ENCODE measurements at places on chromosomes 5 and 9.

GRCh38 chr9:100938507-100938906 is 90.0 kb upstream of the PLPPR1 start:
- H3K4me1 ChIP-seq = no peaks in the 10 kb centered on the region
- no peak overlapping the region for H3K27ac ChIP-seq
- no peak for DNase-seq
- no peaks in the 10 kb centered on the region for H3K36me3 ChIP-seq
- H3K4me3 ChIP-seq = no peak overlapping the region

GRCh38 chr5:176726746-176727527 is 79.7 kb downstream of the TSPAN17 start:
- H3K27ac ChIP-seq = no peak overlapping the region
- no peaks in the 10 kb centered on the region for H3K27me3 ChIP-seq
- no peaks in the 10 kb centered on the region for H3K4me1 ChIP-seq
- H3K36me3 ChIP-seq = no peaks in the 10 kb centered on the region

DNA sequence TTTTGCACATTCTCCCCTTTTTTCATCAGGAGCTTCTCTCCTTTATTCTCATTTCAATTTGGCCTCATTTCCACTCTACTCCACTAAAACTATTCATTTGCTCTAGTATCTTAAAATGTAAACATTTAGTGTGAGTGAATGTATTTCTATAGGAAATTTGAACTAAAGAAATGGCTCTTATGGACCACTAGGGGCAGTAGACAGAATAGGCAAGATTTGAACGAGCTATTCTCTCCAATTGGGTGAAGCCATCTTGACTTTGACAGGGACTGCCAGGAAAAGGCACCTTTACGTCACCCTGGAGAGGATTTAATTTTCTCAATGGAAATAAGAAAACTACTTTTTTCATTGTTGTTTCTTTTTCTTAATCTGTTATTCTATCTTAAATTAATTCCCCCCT is 666.3 kb downstream of the DNAH5 start:
- no peaks in the 10 kb centered on the region for H3K4me1 ChIP-seq
- no peak overlapping the region for H3K27ac ChIP-seq
- H3K4me3 ChIP-seq = no peak overlapping the region
- no peaks in the 10 kb centered on the region for H3K36me3 ChIP-seq
- H3K27me3 ChIP-seq = no peaks in the 10 kb centered on the region

GRCh38 chr5:43000111-43000840 is 39.8 kb downstream of the ANXA2R start:
- H3K27ac ChIP-seq = no peak overlapping the region
- no peaks in the 10 kb centered on the region for H3K36me3 ChIP-seq
- no peak overlapping the region for H3K4me3 ChIP-seq
- DNase-seq = no peak

DNA sequence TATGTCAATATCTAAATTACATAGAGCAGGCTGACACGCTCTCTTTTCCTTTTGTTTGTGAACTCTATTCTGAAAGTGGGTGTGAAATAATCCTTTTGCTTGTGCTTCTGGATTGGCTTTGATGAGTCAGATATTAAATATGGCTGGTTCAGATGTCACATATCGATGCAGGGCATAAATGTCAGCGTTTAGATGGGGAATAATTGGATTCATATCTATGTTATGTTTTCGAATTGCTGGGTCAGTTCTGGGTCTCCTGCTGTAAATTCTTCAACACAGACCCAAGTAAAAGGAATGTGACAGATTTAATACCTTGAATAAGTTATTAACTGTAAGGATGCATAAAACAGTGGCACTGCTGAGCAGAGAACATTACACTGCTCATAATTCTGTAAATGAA is 118.7 kb upstream of the SNX2 start:
- H3K36me3 ChIP-seq = no peaks in the 10 kb centered on the region
- no peak overlapping the region for H3K27ac ChIP-seq
- H3K4me3 ChIP-seq = no peak overlapping the region
- H3K4me1 ChIP-seq = no peaks in the 10 kb centered on the region

DNA sequence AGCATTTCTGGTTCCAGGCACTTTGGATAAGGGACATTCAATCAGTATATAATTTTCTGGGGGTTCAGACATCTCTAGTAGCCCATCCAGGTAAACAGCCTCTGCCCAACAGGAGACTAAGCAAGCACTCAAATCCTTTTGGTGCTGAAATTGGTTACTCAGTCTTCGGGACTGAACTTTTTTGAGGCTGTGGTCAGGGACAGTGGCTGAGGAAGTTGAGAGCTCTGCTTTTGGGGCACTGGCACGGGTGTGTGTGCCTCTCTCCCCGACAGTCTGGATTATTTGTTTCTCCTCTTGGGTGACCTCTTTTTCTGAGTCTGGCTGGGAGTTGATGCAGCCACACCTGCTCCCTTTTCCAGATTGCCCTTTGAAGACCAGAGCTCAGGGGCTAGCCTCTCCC is 47.6 kb downstream of the ACER2 start:
- H3K4me3 ChIP-seq = no peak overlapping the region
- H3K27me3 ChIP-seq = no peaks in the 10 kb centered on the region
- H3K4me1 ChIP-seq = peaks cover 3% of the 10 kb centered on the region
- no peak overlapping the region for H3K27ac ChIP-seq

- no peak overlapping the region for H3K27ac ChIP-seq
- H3K4me3 ChIP-seq = no peak overlapping the region
Measured at GRCh38 chr5:139960723-139961383, 82.2 kb downstream of the NRG2 start.

DNA sequence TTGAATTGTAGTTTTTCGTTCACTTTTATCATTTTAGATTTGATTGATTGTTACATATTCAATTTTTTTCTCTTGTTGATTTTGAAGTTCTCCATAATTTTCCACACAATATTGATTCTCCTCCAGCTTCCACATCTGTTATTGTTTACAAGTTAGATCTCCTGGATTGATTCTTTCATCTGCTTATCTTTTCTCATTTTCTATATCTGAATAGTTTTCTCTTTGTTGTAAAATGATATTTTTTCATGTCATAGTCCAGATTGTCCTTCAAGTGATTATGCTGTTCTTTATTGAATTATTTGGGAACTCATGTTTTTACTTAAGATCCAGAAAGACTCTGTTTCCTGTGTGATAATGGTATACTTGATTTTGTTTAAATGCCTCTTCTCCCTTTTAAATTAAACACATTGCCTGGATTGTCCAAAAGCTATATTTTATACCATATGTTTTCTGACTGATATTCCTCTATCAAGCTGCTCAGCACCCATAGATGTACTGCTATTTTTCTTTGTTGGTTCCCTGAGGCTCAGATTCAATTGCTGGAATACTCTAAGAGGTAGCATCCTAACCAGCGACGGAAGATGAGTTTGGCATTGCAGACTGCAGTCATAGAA is 206.6 kb upstream of the PRR16 start:
- no peak overlapping the region for H3K4me3 ChIP-seq
- no peaks in the 10 kb centered on the region for H3K36me3 ChIP-seq
- no peak overlapping the region for H3K27ac ChIP-seq
- H3K4me1 ChIP-seq = no peaks in the 10 kb centered on the region
- H3K27me3 ChIP-seq = no peaks in the 10 kb centered on the region

DNA sequence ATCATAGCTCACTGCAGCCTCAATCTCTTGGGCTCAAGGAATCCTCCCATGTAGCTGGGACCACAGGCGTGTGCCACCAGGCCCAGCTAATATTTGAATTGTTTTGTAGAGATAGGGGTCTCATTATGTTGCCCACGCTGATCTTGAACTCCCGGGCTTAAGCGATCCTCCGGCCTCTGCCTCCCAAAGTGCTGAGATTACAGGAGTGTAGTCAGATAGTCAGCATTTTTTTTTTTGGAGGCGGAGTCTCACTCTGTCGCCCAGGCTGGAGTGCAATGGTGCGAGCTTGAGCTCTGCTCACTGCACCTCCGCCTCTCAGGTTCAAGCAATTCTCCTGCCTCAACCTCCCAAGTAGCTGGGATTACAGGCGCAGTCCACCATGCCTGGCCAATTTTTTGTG is 1.6 kb upstream of the SAR1B start:
- no peak overlapping the region for H3K4me3 ChIP-seq
- no peaks in the 10 kb centered on the region for H3K4me1 ChIP-seq
- no peaks in the 10 kb centered on the region for H3K27me3 ChIP-seq
- DNase-seq = no peak
- H3K36me3 ChIP-seq = no peaks in the 10 kb centered on the region

DNA sequence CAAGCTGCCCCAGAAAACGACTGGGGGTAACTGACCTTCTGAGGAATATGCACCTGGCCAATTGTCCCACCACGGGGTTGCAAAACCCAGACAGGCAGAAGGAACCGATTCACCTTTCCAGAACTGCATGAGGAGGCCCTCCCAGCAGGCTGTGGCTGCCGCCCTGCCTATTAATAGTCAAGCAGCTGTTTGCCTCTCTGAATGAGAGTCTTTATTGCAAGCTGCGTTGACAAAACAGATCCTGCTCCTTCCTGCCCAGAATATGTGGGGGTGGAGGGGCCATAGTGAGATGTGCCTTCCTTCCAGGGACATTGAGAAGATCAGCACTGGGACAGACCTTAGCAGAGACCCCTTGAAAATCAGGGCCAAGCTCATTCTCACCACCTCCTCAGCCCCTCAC is 18.3 kb upstream of the TCOF1 start:
- DNase-seq = no peak
- no peaks in the 10 kb centered on the region for H3K36me3 ChIP-seq
- H3K27ac ChIP-seq = no peak overlapping the region

- no peak for DNase-seq
- H3K36me3 ChIP-seq = no peaks in the 10 kb centered on the region
- no peak overlapping the region for H3K4me3 ChIP-seq
- no peak overlapping the region for H3K27ac ChIP-seq
- no peaks in the 10 kb centered on the region for H3K27me3 ChIP-seq
Measured at GRCh38 chr9:134440636-134441226, 114.5 kb downstream of the RXRA start.

All from aorta (tissue), 5 donors.